ENCODE measurements at places on chromosomes 7 and 10.

- no peak overlapping the region for H3K27ac ChIP-seq
- DNase-seq, result no peak
- H3K4me1 ChIP-seq, result no peaks in the 10 kb centered on the region
- H3K36me3 ChIP-seq, result no peaks in the 10 kb centered on the region
- H3K4me3 ChIP-seq, result no peak overlapping the region
- peaks cover 2% of the 10 kb centered on the region for H3K27me3 ChIP-seq
These were observed 34.1 kb upstream of the FZD1 start for GRCh38 chr7:91230100-91230499.

- no peak for DNase-seq
- no peak overlapping the region for H3K4me3 ChIP-seq
These were observed 133.5 kb upstream of the SHH start for GRCh38 chr7:155945670-155946325.

DNA sequence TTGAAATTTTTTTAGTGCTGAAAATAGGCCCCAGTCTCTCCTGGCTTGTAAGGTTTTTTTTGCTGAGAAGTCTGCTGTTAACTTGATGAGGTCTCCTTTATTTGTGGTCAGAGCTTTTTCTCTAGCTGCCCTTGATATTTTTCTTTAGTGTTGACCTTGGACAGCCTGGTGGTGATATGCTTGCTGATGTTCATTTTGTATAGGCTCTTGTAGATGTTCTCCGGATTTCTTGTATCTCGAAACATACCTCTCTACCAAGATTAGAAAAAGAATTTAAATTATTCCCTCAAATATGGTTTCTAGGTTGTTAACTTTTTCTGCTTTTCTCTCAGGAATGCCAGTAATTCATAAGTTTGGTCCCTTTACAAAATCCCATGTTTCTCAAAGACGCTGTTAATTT, 102.3 kb downstream of the TWIST1 start:
- H3K4me3 ChIP-seq, result no peak overlapping the region
- no peaks in the 10 kb centered on the region for H3K27me3 ChIP-seq
- no peaks in the 10 kb centered on the region for H3K36me3 ChIP-seq
- no peak for DNase-seq
- no peaks in the 10 kb centered on the region for H3K4me1 ChIP-seq
- H3K27ac ChIP-seq, result no peak overlapping the region

- no peaks in the 10 kb centered on the region for H3K27me3 ChIP-seq
- H3K4me3 ChIP-seq, result peak overlapping the region; percentile 60
- H3K27ac ChIP-seq, result peak overlapping the region; percentile 87
- no peaks in the 10 kb centered on the region for H3K36me3 ChIP-seq
These were observed 41.2 kb upstream of the VCL start for GRCh38 chr10:73956476-73957359.

DNA sequence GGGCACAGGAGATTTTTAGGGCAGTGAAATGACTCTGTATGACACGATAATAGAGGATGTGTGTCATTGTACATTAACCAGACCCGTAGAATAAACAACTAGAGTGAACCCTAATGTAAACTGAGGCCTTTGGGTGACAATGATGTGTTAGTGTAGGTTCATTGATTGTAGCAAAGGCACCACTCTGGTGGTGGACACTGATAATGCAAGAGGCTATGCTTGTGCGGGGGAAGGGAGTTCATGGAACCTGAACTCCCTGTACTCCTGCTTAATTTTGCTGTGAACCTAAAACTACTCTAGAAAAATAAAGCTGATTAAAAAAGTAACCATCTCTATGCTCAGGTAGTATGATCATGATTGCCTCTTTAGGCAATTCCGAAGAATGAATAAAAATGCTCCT, 96.3 kb upstream of the VIPR2 start:
- H3K4me3 ChIP-seq, result no peak overlapping the region
- DNase-seq, result no peak
- H3K27ac ChIP-seq, result no peak overlapping the region
- no peaks in the 10 kb centered on the region for H3K36me3 ChIP-seq
- no peaks in the 10 kb centered on the region for H3K4me1 ChIP-seq

DNA sequence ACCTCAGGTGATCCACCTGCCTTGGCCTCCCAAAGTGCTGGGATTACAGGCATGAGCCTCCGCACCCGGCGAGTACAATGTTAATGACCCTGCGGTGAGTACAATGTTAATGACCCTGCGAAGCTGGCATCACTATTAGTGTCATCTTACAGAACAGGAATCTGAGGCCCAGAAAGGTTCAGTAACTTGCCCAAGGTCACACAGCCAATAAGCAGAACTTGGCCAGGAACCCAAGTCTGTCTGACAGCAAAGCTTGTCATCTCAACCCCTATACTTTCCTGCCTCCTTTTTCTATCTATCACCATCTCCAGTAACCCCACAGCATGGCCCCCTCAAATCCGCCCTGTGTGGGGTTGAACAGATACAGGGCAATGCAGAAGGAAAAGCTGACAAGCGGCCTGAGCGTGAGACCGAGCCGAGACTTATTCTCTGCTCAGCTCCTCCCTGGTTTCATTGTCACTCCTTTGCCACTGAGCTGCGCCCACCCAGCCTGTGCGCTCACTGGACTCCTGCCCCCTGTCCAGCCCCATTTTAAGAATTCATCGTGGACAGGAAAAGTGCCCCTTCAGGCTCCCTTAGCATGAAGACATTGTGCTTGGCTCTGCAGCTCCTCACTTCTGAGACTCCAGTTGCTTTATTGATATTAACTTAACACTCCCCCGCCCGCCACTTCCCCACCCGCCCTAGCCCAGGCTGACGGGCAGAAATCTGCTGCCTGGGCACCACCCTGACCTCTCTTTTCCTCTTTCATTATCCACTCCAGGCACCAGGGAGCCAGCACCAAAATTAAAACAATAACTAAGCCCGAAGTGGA, 58.1 kb upstream of the LBX1 start:
- peaks cover 91% of the 10 kb centered on the region for H3K27me3 ChIP-seq
- no peak for DNase-seq
- H3K36me3 ChIP-seq, result no peaks in the 10 kb centered on the region
- H3K27ac ChIP-seq, result no peak overlapping the region
- H3K4me1 ChIP-seq, result peaks cover 37% of the 10 kb centered on the region
- H3K4me3 ChIP-seq, result no peak overlapping the region

- no peak overlapping the region for H3K27ac ChIP-seq
- no peaks in the 10 kb centered on the region for H3K36me3 ChIP-seq
- H3K4me3 ChIP-seq, result no peak overlapping the region
- H3K27me3 ChIP-seq, result no peaks in the 10 kb centered on the region
- no peak for DNase-seq
These were observed 252.9 kb upstream of the SORCS1 start for GRCh38 chr10:107417446-107417845.

- no peak overlapping the region for H3K27ac ChIP-seq
- H3K4me1 ChIP-seq, result peaks cover 30% of the 10 kb centered on the region
- H3K27me3 ChIP-seq, result no peaks in the 10 kb centered on the region
- no peaks in the 10 kb centered on the region for H3K36me3 ChIP-seq
These were observed 175.5 kb upstream of the KLF6 start for GRCh38 chr10:3960496-3960895.

- no peaks in the 10 kb centered on the region for H3K27me3 ChIP-seq
- DNase-seq, result no peak
- peaks cover 9% of the 10 kb centered on the region for H3K4me1 ChIP-seq
- no peaks in the 10 kb centered on the region for H3K36me3 ChIP-seq
- H3K4me3 ChIP-seq, result no peak overlapping the region
- H3K27ac ChIP-seq, result no peak overlapping the region
These were observed 368.7 kb downstream of the AUTS2 start for GRCh38 chr7:69966766-69967591.

- H3K27ac ChIP-seq, result no peak overlapping the region
- H3K4me3 ChIP-seq, result no peak overlapping the region
- no peaks in the 10 kb centered on the region for H3K27me3 ChIP-seq
These were observed 69.0 kb downstream of the AHR start for GRCh38 chr7:17367502-17367901.

- H3K4me3 ChIP-seq, result no peak overlapping the region
- no peaks in the 10 kb centered on the region for H3K4me1 ChIP-seq
These were observed 5.2 kb downstream of the IGFBP1 start for GRCh38 chr7:45893374-45893995.

DNA sequence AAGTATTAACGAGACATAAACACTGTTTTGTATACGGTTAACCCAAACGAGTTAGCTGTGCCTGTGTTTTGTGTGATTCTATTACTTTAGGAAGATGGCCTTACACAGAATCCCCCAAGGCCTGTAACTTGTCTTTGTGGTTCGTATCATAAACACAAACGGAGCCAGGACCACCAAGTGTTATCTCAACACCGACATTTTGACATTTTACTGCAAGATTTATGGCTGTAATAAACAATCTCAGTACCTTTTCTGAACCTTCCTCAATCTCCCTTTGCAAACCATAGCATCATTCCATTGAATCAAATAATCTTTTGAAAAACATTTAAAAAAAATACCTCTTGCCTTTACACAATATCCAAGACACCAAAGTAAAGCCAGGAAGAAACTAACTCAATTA, 2.4 kb upstream of the HOXA4 start:
- H3K27ac ChIP-seq, result no peak overlapping the region
- peaks cover 37% of the 10 kb centered on the region for H3K27me3 ChIP-seq
- H3K36me3 ChIP-seq, result no peaks in the 10 kb centered on the region
- DNase-seq, result no peak
- H3K4me3 ChIP-seq, result no peak overlapping the region
- H3K4me1 ChIP-seq, result peaks cover 10% of the 10 kb centered on the region

GRCh38 chr10:124459395-124459794, 2.2 kb upstream of the LHPP start:
- no peaks in the 10 kb centered on the region for H3K36me3 ChIP-seq
- peaks cover 34% of the 10 kb centered on the region for H3K27me3 ChIP-seq
- no peak for DNase-seq

DNA sequence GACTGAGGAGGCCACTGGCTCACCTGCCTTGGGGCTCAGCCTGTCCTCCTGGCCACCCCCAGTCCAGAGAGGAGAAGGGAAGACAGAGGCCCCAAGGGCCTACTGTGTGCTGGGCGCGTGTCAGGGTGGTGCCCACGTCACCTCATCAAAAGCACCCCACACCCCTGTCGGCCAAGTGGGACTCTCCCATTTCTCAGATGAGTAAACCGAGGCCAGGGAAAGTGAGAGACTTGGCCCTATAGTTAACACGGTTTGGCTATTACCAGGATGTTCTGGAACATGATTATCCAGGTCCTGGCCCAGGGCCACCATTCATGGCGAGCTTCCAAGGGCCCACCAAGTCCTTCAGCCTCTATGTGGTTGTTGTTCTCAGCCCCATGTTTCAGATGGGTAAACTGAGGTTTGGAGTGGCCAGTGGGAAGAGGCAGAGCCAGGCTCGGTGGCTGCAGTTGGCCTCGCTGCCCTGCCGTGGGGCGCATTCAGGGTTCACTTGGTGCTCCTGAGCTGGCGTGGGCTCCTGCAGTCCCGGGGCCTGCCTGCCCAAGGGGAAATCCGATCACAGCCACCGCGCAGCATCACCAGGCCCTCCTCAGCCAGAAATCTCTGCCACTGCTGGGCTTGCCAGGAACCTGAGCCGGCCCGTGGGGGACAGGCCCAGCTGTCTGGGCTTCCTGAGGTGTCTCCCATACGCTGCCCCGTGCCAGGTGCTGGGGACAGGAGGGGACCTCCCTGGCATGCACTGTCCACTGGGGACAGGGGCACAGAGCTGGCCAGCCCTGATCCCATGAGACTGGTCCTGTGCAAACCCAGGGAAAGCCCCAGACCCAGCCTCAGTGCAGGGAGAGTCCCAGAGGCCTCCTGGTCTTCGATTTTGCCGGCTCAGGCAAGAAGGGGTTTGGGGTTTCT, 117.7 kb upstream of the TNRC18 start:
- H3K36me3 ChIP-seq, result no peaks in the 10 kb centered on the region
- peaks cover 11% of the 10 kb centered on the region for H3K4me1 ChIP-seq
- DNase-seq, result no peak
- H3K27ac ChIP-seq, result no peak overlapping the region

GRCh38 chr10:130352291-130352645, 216.1 kb downstream of the GLRX3 start:
- H3K36me3 ChIP-seq, result no peaks in the 10 kb centered on the region
- no peak overlapping the region for H3K4me3 ChIP-seq
- H3K4me1 ChIP-seq, result no peaks in the 10 kb centered on the region
- no peaks in the 10 kb centered on the region for H3K27me3 ChIP-seq
- no peak for DNase-seq

DNA sequence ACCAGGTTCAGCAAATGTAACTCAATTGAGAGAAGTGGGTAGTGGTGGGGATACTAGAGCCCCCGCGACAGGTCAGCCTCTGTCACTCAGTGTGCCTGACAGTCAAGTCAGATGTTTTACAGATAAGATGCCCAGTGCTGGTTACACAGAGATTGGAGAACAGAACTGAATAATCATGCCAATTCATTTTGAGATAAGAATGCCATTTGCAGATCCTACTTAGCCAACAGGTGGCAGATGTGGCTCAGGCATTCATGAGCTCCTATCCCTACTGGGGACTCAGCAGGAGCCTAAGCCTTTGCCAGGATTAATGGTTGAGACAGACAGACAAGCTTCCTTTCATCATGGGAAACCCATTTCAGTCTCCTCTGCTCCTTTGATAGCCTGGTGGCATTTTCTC, 137.8 kb downstream of the MAPK8 start:
- DNase-seq, result no peak
- H3K4me1 ChIP-seq, result no peaks in the 10 kb centered on the region
- H3K36me3 ChIP-seq, result no peaks in the 10 kb centered on the region
- H3K27ac ChIP-seq, result peak overlapping the region; percentile 20
- H3K27me3 ChIP-seq, result no peaks in the 10 kb centered on the region

DNA sequence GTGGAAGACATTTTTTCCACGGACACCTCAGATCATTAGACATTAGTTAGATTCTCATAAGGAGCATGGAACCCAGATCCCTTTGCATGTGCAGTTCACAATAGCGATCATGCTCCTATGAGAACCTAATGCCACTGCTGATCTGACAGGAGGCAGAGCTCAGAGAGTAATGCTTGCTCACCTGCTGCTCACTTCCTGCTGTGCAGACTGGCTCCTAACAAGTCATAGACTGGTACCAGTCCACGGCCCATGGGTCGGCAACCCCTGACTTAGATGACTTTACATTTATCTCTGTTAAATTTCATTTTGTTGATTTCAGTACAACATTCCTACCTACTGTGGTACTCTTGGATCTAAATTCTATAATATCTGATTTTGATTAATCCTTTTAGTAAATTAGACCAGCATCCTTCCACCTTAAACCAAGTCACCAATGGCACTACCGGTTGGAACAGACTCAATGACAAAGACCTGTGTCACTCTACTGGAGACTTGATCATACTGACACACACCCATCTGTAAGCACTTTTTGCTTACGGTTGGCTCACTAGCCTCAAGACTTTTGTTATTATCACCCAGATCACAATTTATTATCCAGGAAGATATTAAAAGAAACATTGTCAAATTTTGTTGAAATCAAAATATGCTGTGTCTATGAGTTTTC, 8.0 kb upstream of the CCDC71L start:
- no peaks in the 10 kb centered on the region for H3K4me1 ChIP-seq
- DNase-seq, result no peak
- no peak overlapping the region for H3K27ac ChIP-seq
- H3K36me3 ChIP-seq, result no peaks in the 10 kb centered on the region
- H3K27me3 ChIP-seq, result no peaks in the 10 kb centered on the region
- H3K4me3 ChIP-seq, result no peak overlapping the region
